ENCODE measurements at places on chromosomes 16 and 17.

DNA sequence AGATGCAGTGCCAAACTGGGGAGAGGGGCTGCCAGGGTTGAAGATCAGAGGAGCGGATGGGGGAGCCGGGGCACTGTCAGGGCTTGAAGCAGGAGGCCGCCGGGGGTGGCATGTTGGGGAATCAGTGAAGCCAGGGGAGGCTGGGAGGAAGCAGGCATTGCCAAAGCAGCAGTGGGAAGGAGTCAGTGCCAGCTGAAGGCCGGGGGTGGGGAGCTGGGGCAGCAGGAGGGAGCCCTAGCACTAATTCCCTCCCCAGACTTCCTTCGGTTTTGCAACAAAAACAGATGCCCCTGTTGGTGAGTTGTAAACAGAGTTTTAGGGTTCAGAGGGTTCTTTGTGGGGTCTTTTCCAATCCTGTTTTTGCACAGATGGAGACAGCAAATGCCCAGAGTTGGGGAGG lies 10.9 kb upstream of the TAC4 start:
- no peak for DNase-seq

DNA sequence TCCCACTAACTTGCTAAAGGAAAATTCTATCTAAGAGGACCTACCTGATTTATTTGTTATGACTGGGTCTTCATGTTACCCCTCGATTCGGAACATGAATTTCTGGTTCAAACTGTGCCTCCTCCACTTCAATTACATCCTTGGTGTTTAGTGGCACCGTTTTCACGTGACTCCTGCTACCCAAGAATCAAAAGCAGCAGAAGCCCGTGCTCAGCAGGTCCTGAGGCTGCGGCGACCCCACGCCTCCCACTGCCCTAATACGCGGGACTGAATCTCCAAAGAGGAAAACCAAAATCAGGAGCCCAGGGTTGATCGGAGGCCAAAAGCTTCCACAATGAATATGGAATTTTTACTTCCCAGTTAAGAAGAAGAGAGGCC lies 94.0 kb upstream of the METRNL start:
- DNase-seq = no peak

- no peak for DNase-seq
These were observed 47.6 kb upstream of the MED9 start for GRCh38 chr17:17429222-17429621.

GRCh38 chr16:19105891-19106624 lies 7.7 kb upstream of the ITPRIPL2 start:
- DNase-seq = no peak

GRCh38 chr17:15456972-15457722 lies 10.3 kb downstream of the CDRT4 start:
- DNase-seq = no peak

- no peak for DNase-seq
These were observed 61.8 kb downstream of the TUBD1 start for GRCh38 chr17:59830846-59831486.

GRCh38 chr16:1097800-1098199 lies 1.8 kb upstream of the C1QTNF8 start:
- no peak for DNase-seq

- DNase-seq = no peak
These were observed 23.1 kb upstream of the CNOT1 start for GRCh38 chr16:58652741-58653140.

DNA sequence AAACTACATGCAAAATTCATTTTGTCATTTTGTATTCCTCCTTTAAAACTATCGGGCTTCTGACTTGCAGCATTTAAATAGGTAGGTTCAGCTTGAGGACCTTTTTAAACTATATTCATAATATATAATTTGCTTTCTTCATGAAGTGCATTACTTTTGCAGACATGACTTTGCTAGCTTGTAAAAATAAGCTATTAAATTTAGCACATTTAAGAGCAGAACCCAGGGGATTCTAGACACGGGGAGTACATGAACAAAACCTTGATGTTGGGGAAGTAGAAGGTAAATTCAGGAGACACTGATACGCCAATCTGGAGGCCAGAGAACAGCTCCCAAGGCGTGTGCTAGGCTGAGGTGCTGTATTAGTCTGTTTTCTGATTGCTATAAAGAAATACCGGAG lies 32.3 kb upstream of the NUDT7 start:
- DNase-seq = no peak

DNA sequence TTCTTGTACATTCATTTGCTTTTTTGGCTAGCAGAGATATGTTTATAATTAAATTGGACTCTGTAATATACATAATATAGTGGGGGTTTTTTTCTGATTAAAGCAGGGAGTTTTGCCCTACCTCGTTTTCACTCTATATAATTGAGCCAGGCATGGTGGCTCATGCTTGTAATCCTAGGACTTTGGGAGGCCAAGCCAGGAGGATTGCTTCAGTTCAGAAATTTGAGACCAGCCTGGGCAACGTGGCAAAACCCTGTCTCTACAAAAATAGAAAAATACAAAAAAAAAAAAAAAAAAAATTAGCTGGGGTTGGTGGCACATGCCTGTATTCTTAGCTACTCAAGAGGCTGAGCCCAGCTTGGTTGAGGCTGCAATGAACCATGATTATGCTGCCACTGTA lies 42.2 kb downstream of the PAFAH1B1 start:
- no peak for DNase-seq

- DNase-seq = no peak
These were observed 48.9 kb upstream of the LHX1 start for GRCh38 chr17:36888236-36888951.

DNA sequence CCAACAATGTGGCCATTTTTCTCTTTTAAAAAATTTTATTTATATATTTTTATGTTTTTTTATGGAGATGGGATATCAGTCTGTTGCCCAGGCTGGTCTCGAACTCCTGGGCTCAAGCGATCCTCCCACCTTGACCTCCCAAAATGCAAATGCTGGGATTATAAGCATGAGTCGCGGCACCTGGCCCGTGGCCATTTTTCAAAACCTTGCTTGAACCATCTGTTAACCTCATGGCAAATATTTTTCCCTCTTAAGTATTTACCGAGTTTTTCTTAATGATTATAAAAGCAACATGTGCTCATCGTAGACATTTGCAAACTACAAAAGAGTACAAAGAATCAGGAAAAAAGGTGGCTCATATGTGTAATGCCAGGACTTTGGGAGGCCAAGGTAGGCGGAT lies 127.6 kb downstream of the ABCC6 start:
- no peak for DNase-seq

GRCh38 chr16:6111390-6111789 lies 1013.8 kb upstream of the EEF2KMT start:
- DNase-seq = no peak

DNA sequence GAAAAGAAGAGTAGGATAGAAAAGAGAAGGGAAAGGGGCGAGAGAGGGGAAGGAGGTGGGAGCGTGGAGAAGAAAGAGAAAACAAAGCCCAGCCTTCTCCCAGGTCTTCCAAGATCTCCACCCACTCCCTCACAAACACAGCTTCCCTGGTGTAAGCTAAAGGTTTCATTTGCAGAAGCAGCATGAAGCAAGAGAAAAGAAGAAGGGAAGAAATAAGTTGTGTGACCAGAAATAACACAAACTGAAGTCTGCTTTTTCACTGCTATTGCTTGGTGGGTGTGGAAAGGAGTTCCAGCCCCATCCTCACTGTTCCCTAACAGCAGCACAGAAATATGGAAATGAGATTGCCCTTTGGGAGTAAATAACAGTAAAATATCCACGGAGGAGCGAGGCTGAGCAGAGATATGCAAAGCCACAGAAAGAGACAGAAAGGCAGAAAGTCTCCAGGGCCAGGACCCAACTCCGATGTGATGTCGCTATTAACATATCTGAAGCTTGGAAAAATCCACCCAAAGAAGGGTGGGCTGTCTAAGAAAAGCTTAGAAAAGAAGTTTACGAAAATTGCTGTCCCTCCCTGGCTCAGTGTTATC lies 10.3 kb upstream of the GAS7 start:
- DNase-seq = no peak

GRCh38 chr16:67304020-67304419 lies 22.5 kb downstream of the KCTD19 start:
- DNase-seq = no peak

DNA sequence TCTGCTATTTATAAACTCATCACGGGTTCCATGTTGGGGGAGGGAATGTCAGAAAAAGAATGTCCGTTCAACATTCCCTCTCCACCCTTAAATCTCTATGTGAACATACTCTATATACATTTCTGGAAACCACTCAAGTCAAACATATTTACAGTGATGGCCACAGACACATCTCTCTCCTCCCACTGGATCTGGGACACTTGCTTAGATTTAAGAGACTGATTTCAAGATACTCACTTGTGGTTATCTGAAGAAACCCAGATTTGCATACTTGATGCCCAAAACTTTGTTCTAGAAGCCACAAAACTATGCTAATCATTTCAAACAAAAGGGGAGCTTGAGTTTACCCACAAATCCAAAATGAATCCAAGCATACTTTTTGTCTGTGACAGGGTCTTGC lies 182.9 kb upstream of the SOX9 start:
- DNase-seq = no peak

- DNase-seq = no peak
These were observed 5.2 kb downstream of the MYBBP1A start for GRCh38 chr17:4549781-4550533.

- peak; percentile 64 for DNase-seq
These were observed 26.2 kb upstream of the PIK3R5 start for GRCh38 chr17:8991514-8992285.

DNA sequence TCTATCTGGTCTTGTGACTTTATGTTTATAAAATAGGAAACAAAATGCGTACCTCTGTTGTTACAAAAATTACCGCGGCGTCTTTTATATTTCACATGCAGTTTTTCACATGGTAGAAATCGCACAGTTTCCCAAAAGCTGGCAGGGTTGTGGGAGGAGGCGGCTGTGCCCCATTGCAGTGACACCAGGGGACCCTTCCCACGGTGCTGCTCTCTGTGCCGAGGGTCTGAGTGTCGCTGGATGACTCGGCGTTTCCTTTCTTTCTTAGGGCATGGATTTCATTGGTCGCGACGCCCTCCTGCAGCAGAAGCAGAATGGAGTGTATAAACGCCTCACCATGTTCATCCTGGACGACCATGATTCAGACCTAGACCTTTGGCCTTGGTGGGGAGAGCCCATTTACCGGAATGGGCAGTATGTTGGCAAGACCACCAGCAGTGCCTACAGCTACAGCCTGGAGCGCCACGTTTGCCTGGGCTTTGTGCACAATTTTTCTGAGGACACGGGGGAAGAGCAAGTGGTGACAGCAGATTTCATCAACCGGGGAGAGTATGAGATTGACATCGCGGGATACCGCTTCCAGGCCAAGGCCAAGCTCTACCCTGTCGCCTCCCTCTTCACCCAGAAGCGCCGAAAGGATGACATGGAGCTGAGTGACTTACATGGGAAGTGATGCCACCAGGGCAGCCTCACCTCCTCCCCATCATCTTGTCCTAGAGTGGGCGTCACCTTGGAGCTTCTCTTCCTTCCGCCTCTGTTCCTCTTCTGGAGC lies 17.2 kb upstream of the CLEC18C start:
- peak; percentile 18 for DNase-seq

DNA sequence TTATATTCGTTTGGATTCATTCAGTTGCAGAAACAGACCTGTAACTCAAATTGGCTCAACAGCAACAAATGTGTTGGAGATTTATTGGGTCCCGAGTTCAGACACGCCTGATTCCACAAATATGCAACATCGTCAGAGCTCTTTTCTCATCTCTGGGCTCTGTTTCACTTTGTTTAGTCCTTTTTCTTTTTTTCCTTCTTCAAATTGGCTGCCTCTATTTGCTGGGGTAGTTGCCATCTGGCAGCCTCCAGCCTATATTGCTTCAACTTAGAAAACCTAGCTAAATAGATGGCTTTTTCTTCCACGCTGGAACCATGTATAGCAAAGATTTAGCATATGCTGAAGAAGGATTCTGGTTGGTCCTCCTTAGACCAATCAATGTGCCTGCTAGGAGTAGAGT lies 398.5 kb downstream of the RBFOX1 start:
- no peak for DNase-seq

GRCh38 chr16:8720080-8720966 lies 45.9 kb downstream of the ABAT start:
- DNase-seq = peak; percentile 37

GRCh38 chr17:47643116-47643515 lies 6.6 kb upstream of the KPNB1 start:
- no peak for DNase-seq

Data from GM10248 (cell line).